Dorsolateral prefrontal cortex (tissue), 122 donors: ENCODE measurements at places on chromosomes 11 and 22.

- DNase-seq = no peak
Observed at GRCh38 chr11:14676068-14676467, 32.5 kb downstream of the PDE3B start.

DNA sequence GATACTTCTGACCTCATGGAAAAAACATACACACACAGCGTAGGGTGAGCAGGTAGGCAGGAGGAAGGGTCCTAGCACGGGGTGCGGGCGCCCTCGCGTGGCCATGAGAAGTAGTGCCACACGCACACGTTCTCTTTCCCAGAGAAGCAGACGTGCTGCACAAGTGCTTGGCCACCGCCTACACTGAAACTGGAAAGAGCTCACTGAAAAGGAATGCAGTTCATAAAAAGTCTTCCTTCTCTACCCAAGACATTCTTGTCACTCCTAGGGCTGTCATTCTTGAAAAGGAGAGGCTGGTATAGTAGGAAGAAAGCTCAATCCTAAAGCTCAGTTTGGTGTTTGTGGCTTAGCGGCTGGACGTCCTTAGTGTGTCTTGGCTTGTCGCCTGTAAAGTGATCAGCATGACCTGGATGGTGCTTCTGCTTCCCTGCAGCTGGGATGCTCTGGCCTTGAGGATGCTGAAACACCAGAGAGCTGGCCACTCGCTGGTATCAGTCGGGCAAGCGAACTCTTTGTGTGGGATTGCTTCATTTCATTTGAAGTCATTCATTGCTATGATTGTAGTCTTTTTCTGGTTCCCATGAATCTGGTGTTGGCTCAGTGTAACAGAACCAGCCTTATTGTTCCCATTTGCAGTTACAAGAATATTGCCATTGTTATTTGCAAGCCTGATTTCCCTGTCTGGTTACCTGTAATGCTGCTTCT is 303.8 kb downstream of the NTM start:
- DNase-seq = peak; percentile 93

- no peak for DNase-seq
Observed at GRCh38 chr11:44877571-44878497, 72.8 kb downstream of the TP53I11 start.

- DNase-seq = no peak
Observed at GRCh38 chr11:129979046-129979605, 23.5 kb downstream of the PRDM10 start.

DNA sequence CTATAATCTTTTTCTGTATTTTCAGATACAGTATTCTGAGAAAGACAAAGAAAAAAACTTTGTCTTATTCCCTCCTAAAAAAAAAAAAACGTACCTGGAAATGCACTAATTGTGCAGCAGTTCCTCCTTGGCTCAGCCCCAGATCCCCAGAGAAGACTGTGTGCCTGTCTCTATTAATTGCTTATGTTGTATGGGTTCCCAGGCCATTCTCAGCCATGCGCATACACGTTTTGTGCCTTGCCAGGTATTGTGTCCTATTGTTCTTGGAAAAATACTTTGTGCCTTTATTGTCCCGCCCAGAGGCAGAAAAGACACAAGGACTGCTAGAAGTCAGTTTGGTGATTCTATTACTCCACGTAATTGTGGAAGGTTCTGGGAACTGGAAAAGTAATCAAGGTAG is 91.2 kb downstream of the PIWIL4 start:
- no peak for DNase-seq
